Cardiac muscle cell (in vitro differentiated cells and primary cell): ENCODE measurements at places on chromosomes 16 and 17.

DNA sequence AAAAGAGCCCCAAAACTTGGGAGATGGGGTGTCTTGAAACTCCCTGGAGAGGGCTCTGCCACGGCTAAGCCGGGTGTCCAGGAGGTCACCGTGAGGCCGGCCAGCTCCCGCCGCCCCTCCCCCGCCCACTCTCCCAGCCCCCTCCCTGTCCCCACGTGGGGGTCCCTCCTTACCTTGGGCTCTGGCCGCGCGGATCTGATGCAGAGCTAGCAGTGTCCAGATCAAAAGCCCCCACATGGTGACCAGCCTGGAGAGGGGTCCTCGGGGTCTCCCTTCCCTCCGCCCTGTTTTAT lies 447 bp downstream of the SDK2 start:
- peak; percentile 42 for DNase-seq

DNA sequence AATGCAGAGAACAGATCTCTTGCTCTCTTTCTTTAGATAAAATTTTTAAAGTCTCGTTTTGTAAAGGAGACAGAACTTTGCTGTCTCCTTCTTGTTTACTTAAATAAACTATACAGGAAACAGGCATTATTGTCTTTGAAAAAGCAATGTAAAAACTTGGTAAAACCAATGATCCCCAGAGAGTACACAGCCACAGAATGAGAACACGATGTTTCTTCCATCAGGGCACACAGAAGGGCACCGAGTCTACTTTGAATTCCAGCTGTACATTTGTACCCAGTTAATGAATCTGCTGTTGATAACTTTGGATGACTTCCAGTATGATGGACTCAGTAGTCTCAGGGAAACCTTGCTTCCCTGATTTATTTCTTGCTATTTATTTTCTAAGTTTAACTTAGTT lies 8.1 kb upstream of the TMEM100 start:
- peak; percentile 21 for DNase-seq

DNA sequence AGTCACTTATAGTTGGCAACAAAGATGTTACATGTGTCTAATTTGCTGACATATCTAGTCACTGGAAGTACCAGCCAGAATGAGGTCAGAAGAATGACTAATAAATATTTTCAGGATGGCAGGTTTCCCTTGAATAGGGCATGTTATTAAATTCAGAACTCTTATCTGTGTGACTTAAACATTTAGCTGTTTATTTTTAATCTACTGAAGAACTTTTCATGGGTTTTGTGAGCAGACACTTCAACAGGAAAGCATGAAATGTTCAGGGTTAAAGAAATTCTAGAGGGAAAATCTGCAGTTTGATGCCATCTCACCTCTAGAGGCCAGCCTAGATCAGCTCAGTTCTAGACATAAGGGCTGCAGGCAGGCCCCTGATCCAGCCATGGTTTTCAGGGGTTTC lies 13.2 kb downstream of the JPT2 start:
- no peak for DNase-seq

- no peak for DNase-seq
Measured at GRCh38 chr16:29920288-29921033, 5.6 kb downstream of the KCTD13 start.

GRCh38 chr17:68228817-68229570 lies 18.8 kb upstream of the AMZ2 start:
- no peak for DNase-seq

DNA sequence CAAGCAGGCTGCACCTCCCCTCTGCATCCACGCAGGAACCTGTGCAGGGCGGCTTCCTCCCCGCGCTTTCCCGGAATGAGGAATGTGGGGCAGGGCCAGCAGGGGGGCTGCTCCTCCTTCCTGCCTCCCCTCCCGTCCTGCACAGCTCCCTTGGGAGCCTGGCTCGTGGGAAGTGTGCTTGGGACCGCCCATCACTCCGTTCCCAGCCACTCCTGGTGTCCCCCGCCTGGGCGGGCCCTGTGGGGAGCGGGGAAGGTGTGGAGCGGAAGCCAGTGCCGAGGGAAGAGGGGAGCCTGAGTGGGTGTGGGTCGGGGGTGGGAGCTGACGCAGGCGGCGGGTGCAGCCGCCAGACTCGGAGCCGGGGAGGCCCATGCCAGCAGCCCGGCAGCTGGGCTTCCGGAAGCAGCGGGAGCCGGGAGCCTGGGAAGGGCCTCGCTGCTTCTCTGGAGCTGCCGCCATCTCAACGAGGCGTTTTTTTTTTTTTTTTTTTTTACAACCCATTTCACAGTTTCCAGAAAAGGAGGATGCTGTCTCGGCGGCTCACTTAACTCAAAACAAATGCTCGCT lies 24.1 kb downstream of the BAHCC1 start:
- DNase-seq, result peak; percentile 73

DNA sequence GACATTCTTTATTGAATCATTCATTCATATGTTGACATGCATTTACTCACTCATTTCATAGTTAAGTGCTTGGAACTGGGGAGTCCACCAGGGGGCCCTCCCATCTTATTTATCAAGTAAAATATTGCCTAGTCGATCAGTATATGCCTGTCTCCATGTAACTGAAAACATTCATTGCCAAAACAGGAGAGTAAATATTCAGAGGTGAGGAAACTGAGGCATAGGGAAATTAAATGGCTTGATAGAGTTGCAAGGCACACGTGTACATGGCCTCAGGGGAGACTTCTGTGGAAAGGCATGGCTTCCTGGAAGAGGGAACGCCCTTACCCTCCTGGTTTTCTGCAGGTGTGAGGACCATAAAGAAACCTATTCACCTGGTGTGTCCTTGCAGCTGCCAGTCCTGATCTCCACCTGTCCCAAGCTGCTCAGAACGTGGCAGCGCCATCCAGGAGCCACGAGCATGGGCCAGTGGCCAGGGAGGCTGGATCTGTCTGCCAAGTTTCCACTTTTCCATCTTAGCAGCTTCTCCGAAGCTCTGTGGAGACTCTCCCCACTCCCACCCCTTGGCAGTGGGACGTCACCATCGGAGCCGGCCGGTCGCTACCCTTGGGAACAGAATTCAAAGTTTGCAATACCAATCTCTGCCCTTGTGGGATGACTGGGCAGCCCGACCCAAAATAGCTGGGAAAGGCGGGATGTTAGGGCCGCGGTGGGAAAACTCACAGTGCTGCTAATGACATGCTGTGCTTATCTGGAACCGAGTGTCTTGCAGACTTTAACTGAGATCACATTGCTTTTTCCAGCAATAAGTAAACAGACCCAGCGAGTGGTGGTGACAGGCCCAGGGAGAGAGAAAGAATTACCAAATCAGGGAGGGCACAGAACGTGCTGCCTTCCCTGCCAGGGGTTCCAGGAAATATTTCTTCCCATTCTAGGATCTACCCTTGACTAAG lies 4.1 kb upstream of the C1QTNF1 start:
- DNase-seq, result peak; percentile 90

GRCh38 chr16:89924297-89924924 lies 1.3 kb downstream of the TUBB3 start:
- DNase-seq, result peak; percentile 68

GRCh38 chr17:27453471-27453870 lies 2.8 kb upstream of the KSR1 start:
- DNase-seq, result no peak

DNA sequence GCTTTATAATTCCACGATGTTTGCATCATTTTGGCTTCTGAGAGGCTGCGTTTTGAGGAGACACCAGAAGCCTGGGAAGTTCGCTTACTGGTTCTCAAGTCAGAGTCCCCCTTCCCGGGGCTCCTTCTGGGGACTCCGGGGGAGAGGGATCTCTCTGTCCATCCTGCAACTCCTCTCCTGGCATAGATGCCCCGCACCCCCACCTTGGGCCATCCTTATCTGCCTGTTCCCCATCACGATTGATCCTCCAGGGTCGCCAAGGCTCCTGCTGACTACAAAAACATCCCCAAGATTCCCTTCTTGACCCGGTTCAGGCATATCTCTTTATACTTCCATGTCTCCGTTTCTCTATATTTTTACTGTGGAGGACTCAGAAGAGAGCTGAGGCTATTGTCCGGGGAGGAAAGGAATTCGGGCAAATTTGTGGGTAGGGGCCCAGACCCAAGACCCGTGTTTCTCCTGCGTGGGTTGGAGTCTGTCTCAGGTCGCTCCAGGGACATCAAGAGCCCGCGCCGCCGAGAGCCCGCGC lies 18.4 kb upstream of the HOXB13 start:
- DNase-seq, result no peak

GRCh38 chr16:59634951-59635350 lies 900.8 kb upstream of the GOT2 start:
- no peak for DNase-seq

DNA sequence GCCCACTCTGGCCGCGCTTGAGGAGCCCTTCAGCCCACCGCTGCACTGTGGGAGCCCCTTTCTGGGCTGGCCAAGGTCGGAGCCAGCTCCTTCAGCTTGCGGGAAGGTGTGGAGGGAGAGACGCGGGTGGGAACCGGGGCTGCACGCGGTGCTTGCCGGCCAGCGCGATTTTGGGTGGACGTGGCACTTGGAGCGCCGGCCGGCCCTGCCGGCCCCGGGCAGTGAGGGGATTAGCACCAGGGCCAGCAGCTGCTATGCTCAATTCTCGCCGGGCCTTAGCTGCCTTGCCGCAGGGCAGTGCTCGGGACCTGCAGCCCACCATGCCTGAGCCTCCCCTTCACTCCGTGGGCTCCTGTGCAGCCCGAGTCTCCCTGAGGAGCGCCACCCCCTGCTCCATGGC lies 9.9 kb upstream of the ATP1B2 start:
- no peak for DNase-seq

DNA sequence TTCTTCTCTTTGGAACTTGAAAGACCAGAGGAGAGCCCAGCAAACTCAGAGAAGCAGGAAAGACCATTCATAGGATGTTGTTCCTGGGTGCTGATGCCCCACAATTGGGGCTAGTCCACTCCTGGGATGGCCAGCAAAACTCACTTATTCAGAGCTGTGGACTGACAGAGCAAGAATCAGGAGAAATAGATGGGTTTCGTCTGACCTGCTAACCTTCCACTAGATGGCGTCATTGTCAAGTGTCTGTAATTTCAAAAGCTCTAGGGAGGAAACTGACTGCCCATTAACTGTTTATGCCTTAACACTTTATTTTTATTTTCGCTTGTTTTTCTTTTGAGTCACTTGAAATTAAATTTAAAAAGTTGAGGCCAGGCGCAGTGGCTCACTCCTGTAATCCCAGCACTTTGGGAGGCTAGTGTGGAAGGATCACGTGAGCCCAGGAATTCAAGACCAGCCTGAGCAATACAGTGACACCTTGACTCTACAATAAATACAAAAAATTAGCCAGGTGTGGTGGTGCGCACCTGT lies 28.7 kb upstream of the MILR1 start:
- DNase-seq, result peak; percentile 88

DNA sequence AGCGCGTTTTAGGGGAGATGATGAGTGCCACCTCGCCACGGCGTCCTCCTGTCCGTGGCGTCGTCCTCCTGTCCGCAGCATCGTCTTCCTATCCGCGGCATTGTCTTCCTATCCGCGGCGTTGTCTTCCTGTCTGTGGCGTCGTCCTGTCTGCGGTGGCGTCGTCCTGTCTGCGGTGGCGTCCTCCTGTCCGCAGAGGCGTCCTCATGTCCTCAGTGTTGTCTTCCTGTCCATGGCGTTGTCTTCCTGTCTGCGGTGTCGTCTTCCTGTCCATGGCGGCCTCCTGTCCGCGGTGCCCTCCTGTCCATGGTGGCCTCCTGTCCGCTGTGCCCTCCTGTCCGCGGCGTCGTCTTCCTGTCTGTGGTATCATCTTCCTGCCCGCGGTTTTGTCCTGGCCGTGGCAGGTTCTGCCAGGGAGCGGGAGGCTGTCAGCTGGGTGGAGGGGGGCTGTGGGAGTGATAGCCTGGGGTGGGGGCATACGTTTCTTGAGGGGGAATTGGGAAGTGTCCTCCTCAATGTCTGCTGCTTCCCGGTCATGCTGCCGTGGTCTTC lies 30.9 kb downstream of the TBCD start:
- DNase-seq, result no peak

DNA sequence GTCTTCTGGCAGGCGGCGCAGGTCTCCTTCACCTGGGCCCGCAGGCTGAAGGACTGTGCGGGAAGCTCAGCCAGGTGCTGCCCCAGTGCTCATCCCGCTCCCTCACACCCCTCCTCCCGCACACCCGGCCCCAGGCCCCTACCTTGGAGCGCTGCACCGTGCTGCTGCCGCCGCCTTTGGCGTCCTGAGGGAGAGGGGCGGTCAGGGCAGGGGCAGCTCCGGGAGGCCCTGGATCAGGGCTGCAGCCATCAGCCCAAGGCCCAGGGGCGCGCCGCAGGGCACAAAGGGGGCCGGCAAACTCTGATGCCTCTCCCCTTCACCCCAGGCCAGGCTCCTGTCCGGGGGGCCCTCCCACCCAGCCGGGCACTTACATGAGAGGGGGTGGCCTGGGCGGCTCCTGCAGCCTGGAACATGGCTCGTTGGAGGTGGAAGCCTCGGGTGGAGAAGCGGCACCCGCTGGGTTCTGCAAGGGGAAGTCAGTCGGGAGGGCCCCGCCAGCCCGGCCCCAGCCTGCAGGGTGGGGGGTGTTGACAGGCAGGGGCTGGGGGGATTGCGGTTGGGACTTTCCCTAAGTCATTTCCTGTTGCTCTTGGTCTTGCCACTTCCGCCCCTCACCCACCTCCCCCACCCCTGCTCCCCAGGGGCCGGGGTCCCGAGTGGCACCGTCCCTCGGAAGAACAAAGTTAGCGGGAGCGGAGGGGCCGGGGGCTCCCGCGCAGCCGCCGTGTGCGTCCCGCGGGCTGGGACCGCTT lies 863 bp downstream of the LIMD2 start:
- DNase-seq, result peak; percentile 69

- no peak for DNase-seq
Measured at GRCh38 chr16:28846933-28847273, 755 bp upstream of the TUFM start.

DNA sequence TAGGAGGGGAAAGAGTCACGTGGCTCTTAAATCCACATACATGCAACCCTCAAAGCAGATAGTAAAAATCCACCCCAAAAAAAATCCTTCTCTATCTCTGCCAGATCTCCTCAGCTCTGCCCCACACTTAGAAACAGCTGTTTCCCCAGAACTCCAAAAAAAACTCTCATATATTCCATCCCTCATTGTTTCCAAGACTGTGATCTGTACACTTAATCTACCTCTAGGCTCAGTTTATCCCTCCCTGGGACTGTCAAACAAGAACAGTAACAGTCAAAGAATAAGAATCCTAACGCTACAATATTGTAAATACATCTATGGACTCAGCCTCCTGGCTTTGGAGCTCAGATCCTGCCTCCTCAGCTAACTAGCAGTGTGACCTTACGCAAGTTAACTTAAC lies 11.6 kb downstream of the CUEDC1 start:
- DNase-seq, result no peak

- DNase-seq, result no peak
Measured at GRCh38 chr16:89612415-89613166, 851 bp upstream of the DPEP1 start.

DNA sequence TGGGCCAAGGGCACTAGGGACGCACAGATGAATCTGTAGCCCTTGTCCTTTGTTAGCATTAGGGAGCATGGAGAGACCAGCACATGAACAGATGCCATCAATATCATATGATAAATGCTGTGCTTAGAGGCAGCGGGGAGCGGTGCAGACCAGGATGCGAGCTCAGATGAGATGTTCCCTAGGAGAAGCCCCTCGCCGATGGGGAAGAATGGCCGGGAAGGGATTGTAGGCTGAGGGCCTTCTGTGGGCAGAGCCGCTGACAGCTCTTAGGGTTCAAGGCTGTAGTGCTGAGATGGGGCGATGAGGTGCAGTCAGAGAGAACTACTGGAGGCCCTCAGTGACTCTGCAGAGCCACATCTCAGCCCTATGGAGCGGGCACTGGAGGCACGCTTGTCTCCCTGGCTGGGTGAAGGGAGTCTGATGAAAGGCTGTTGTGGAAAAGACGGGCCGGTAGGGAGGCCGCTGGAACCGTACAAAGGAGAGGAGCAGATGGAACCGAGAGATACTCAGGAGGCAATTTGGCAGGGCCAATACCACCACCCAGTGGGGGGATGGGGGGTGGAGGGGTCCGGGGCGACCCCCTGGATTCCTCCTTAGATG lies 66.3 kb upstream of the ENDOV start:
- DNase-seq, result no peak
